Muscle of leg (tissue), 16 donors: ENCODE measurements at places on chromosomes 16 and 17. TPM values are rescaled to one million over a fixed set of nuclear protein-coding genes. Genes with fewer than 3 reads are reported as not detected.

CMTM2 gene
- 0.35 TPM for total RNA-seq

SDK2 gene
- total RNA-seq, result 18.8 TPM

TEX14 gene
- total RNA-seq, result 2.1 TPM

DNA sequence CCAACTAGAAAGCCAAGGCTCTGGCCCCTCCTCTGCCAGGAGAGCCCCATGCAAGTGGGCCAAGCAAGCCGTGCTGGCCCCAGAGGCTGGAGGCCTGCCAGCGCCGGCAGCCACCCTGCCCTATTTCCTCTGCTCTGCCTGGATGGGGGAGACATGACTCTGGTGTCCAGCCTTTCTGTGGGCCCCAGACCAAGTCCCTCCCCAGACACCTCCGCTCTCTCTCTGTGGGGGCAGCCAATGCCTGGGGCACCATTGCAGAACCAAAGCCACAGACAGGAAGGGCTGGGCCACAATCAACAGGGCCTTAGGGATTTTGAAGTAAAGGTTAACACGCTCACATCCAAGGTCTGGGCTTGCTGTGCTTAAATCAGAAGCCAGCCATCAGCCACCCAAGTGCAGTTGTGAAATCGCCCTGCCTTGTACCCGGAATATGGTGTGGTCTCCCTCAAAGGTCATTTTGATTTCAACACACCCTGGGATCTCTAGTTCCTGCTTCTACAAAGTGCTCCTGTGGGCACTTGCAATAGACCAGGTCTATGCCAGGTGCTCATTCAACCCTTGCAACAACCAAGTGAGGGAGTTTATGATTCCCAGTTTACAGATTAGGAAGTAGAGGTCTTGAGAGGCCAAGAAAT, 63.5 kb upstream of the TEX2 start:
- H3K27me3 ChIP-seq, result no peaks in the 10 kb centered on the region
- DNase-seq, result no peak
- peak overlapping the region; percentile 81 for H3K27ac ChIP-seq
- peaks cover 42% of the 10 kb centered on the region for H3K4me1 ChIP-seq
- H3K4me3 ChIP-seq, result no peak overlapping the region
